Left lung (tissue), 14 donors: ENCODE measurements at places on chromosomes 11 and 22. TPM values are rescaled to one million over a fixed set of nuclear protein-coding genes. Genes with fewer than 3 reads are reported as not detected.

GAL gene
- polyA plus RNA-seq = not detected

FAT3 gene
- 63.2 TPM for polyA plus RNA-seq

C11orf98 gene
- polyA plus RNA-seq = 48.6 TPM

MS4A15 gene
- not detected for polyA plus RNA-seq

TRIM6 gene
- 6.0 TPM for polyA plus RNA-seq

CHADL gene
- polyA plus RNA-seq = 4.0 TPM

CRYBB2 gene
- 0.74 TPM for polyA plus RNA-seq
